ENCODE measurements at places on chromosomes 6 and 20.

DNA sequence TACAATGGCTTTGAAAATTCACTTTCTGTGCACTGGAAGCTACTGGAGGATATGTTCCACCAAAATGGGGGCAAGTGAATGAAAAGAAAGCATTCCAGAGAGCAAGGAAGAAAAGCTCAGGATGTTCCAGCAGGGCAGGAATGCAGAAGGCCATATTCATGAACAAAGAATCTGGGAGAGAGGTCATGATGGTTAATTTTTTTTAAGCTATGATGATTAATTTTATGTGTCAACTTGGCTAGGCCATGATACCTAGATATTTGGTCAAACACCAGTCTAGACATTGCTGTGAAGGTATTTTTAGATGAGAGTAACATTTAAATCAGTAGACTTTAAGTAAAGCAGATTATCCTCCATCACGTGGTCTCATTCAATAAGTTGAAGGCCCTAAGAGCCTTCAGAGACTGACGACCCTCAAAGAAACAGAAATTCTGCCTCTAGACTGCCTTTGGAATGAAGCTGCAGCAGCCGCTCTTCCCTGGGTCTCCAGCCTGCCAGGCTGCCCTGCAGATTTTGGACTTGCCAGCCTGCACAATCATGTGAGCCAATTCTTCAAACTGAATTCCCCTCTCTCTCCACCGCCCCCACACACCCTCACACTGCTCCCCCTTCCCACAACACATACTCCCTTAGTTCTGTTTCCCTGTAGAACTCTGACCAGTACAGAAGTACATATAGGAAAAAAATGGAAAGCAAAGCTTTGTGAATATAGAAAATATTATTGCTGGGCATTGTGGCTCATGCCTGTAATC, 20.1 kb upstream of the GCM1 start:
- DNase-seq, result peak; percentile 64

DNA sequence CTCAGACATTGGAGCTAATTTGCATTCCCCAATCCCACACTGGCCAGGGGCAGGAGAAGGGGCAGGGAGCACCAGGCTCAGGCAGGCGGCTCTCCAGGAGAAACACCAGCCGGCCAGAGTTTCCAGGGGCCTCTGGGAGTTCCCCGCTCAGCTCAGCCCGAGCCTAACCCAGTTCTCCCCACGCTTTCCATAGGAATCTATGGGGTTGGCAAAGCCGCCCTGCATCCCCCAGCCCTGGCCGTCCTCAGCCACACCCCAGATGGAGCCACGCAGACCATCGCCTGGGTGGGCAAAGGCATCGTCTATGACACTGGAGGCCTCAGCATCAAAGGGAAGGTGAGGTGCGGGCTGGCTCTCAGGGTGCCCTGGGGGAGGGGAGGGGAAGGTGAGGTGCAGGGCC, 8.2 kb downstream of the NPEPL1 start:
- DNase-seq, result no peak

GRCh38 chr6:161493576-161494118, 219.8 kb upstream of the AGPAT4 start:
- peak; percentile 20 for DNase-seq

GRCh38 chr6:80543151-80543550, 436.7 kb downstream of the BCKDHB start:
- DNase-seq, result no peak

GRCh38 chr6:4849226-4850022, 73.2 kb downstream of the CDYL start:
- no peak for DNase-seq

- no peak for DNase-seq
Measured at GRCh38 chr6:148608199-148608951, 138.5 kb upstream of the UST start.

DNA sequence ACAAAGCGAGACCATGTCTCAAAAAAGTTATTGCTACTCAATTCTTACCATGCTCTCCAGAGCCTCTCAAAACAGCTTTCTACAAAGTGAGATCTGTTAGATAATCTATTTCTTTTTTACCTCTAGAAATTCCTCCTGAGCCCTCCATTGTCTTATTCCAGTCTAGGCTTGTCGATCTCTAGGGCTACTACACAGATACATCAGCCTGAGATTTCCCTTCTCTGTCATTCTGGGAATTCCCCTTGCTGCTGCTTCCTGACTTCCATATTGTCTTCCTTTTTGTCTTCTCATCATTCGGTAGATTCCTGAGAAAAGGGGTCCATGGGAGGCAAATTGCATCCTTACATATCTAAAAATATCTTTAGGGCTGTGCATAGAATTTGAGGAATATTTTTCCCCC, 75.6 kb upstream of the GNRH2 start:
- DNase-seq, result no peak

GRCh38 chr6:73624896-73625295, 28.9 kb downstream of the SLC17A5 start:
- DNase-seq, result no peak

DNA sequence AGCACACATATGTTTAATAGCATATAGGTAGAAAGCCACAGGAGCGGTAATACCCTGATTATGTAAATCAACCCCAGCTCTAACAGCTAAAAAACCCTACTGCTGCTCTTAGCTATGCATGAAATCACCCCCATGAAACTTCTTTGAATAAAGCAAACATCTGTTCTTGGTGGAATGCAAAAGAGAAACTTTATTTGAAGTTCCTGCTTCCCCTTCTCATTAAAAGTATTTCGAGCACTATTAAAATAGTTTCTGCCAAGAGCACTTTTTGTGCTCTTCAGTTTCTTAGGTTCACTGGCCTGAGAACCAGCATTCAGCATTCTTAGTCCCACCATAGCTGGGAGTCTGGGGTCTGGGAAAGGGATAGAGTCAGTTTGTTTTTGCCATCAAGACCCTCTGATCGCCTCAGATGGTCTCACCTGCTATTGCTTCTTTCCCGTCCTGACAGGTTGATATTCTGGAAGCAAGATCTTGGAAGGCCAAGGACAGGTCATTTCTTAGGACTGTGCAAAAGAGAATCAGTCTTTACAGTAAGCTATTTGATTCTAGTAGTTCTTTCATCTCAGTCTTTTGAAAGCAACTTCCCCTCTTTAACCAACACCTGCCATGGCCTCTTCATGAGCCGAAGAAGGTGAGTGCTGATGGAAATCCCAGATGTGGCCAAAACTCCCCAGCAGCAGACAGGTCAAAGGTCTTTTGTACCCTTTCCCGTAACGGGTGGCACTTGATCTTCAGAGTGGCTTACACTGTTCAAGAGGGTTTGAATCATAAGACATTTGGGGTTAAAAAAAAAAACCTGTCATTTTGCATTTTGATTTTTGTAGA, 76.5 kb upstream of the TMEM170B start:
- DNase-seq, result no peak

- no peak for DNase-seq
Measured at GRCh38 chr6:2855061-2855519, 13.4 kb upstream of the SERPINB1 start.

DNA sequence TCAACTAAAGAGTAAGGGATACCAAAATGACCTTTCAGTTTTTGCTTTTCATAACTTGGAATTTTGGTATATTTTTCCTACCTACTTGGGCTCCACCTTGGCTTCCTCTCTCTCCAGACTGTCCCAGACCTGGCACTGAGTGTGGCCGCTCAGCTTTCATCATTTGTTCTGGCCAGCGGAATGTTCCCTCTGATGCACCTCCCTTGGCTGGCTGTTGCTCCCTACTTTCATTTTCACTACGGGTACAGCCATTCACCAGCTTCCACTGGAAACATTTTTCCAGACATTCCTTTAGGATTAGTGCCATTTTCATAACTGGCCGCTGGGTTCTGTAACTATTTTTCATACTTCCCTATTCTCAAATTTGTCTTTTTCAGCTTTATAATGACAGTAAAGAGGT, 487.4 kb downstream of the TENT5A start:
- DNase-seq, result peak; percentile 81

DNA sequence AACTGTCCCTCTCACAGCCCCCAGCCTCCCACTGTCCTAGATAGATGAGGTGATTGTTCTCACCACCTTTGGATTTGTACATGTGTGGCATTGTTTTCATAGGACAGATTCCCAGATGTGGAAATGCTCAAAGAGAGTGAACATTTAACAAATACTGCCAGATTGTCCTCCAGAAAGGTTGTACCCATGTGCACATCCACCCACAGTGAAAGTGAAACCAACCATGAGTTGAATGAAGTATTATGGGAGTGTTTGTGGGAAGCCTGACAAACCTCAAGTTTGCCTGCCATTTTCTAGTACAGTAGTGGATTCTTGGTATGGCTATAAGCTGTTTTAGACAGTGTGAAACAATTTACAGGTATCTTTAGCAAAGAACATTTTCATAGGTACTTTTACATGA, 42.7 kb downstream of the ANKRD6 start:
- no peak for DNase-seq

GRCh38 chr20:34907616-34908469, 31.4 kb downstream of the ACSS2 start:
- DNase-seq, result peak; percentile 90

DNA sequence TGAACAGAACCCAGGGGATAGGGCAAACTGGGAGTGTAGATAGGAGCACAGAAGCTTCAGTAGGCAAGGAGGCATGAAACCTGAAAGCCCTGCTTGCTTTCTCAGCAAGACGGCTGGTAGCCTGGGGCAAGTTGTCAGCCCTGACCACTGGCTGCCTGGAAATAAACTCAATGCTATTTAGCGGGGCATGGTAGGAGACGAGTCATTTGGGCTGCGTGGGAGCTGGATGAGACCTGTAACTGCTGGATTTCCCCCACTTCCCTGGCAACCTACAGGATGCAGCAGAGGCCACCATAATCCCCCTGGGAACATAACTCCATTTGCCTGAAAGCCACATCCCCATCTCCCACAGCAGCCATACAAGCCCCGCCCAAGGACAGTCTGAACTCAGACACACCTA, 332.6 kb upstream of the TBX18 start:
- no peak for DNase-seq

- no peak for DNase-seq
Measured at GRCh38 chr20:61279621-61280150, 27.6 kb downstream of the CDH4 start.

GRCh38 chr6:110755411-110755834, 59.8 kb downstream of the CDK19 start:
- no peak for DNase-seq

DNA sequence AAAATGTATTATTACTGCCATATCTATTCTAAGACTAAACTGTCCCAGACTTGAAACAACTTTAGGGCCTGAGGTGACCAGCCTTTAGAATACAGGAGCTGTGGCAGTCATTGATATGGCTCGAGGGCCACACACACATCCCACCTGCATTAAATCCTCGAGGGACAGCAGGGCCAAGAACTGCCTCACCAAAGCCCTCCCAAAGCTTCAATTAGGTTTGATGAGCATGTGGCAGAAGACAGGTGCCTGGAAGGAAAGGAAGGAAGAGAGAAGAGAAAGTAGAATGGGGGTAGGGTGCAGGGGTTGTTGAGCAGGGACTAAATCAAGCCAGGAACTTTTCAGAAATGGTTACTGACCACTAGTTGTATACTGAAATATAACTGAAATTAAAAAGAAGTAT, 115.0 kb downstream of the PDSS2 start:
- DNase-seq, result no peak

- no peak for DNase-seq
Measured at GRCh38 chr20:904039-904545, 12.0 kb downstream of the ANGPT4 start.

DNA sequence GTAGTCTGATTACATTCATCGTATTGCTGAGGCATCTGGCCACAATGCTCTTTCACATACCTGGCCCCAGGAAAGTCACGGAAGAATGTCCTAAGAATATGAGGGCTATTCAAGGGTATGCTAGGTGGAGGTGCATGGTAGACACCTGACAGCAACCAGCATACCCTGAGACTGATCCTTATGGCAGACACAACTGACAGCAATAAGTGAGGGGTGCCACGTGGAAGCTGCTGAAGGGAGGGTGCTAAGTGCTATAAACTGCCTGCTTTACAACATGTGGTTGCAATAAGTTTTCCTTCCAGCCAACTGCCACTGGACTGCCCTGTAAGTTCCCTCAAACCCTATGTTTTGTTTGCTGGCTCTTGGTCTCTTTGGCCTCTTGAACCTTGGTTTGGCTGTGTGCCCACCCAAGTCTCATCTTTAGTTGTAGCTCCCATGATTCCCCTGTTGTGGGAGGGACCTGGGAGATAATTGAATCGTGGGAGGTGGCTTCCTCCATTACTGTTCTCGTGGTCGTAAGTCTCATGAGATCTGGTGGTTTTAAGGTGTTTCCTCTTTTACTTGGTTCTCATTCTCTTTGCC, 201.3 kb upstream of the MOCS1 start:
- no peak for DNase-seq

GRCh38 chr20:47400685-47401084, 44.2 kb upstream of the ZMYND8 start:
- DNase-seq, result no peak

DNA sequence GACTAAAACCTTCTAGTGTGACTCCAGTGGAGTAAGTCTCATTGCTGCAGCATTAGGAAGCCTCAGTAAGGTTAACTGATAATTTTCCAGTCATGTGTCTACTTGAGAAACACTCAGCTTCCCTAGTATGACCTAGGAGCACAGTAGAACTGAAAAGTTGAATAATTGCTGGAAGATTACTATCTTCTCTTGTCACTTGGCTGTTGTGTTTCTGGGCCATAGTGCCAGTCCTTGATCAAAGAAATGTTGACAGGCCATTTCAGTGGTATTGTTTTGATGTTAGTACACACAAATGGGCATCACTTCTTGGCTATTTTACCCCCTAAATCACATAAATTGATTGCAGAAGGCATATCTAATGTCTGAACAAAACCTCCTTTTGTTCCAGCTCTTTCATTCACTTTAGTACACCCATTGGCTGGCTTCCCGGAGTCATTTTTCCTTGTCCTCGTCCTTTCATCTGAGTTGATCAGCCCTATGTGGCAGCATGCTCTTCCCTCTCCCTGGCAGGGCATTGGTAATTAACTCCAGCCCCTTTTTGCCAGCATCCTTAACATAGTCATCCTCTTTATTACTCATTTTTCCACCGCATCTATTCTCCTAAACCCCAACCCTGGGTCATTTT, 6.0 kb downstream of the ENPP3 start:
- no peak for DNase-seq

DNA sequence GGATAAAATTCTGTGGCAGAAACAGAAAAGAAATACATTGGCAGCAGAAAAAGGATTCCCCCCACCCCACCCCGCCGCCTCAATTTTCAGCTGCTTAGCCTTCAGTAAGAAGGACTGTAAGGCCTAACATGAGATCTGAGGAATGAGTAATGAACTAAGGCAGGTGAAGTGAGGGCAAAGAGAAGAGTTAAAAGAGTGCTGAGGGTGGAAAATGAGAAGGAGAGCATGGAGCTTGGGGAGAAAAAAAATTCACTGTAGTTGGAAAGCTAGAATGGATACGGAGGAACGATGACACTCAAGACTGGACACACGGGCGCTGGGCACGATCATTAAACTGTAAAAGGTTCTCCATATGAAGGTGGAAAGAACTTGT, 14.6 kb downstream of the POM121L2 start:
- no peak for DNase-seq

- no peak for DNase-seq
Measured at GRCh38 chr6:160378882-160379281, 30.7 kb downstream of the SLC22A3 start.

GRCh38 chr20:46139266-46139889, 21.3 kb downstream of the CD40 start:
- no peak for DNase-seq

GRCh38 chr6:41895300-41896233, at the start of gene USP49:
TSS of gene USP49 (minus strand) at chr6:41895375. CDS start at chr6:41806983, 88,392 bp downstream.
- peak; percentile 96 for DNase-seq
